ENCODE measurements at places on chromosomes 7 and 10. TPM values are rescaled to one million over a fixed set of nuclear protein-coding genes. Genes with fewer than 3 reads are reported as not detected.
A peak's percentile ranks its signal among the peaks of the same experiment; 100 is the strongest.

GRCh38 chr10:3624367-3624766 is 160.6 kb downstream of the KLF6 start:
- DNase-seq = no peak

GRCh38 chr10:130072247-130072646 is 38.4 kb downstream of the C10orf143 start:
- DNase-seq = no peak

- no peak for DNase-seq
Measured at GRCh38 chr7:145212050-145212449, 376.2 kb upstream of the TPK1 start.

OR2A12 gene
- total RNA-seq = not detected

VIPR2 gene
- total RNA-seq = 0.41 TPM

- DNase-seq = peak; percentile 58
Measured at GRCh38 chr7:150410680-150411346, 31.7 kb downstream of the ZNF775 start.

DNA sequence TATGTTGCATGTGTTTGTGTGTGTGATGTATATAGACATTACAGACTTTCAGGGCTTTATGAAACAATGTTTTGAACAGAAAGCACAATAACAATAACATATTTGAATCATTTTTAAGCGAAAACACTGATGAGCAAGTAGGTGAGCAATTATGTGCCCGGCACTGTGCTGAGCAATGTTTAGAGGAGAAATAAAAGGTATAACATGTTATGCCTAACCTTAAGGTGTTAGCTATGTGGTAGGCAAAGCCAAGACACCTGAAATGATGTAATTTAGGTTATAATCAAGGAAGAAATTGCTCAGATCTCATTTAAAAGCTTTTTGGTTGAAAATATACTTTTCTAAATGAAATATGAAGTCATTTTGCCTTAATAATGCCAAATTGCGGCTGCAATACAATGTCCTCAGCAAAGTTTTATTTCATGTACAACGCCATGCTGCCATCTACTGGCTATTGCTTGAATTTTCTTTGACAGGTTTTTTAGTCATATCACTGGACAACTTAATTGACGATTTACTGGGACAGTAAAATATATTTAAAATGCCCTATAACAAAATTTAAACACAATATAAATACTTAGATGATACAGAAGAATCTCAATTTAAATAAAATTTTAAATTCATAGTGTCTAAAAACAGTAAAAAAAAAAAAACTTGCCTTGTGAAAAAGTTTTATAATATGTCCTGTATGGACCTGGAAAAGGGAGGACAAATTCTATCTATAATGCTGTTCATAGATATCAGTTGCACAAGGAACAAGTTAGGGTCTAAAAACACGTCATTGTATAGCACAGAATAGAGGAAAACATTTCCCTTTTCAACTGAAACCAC is 131.1 kb upstream of the CDK1 start:
- no peak for DNase-seq

DNA sequence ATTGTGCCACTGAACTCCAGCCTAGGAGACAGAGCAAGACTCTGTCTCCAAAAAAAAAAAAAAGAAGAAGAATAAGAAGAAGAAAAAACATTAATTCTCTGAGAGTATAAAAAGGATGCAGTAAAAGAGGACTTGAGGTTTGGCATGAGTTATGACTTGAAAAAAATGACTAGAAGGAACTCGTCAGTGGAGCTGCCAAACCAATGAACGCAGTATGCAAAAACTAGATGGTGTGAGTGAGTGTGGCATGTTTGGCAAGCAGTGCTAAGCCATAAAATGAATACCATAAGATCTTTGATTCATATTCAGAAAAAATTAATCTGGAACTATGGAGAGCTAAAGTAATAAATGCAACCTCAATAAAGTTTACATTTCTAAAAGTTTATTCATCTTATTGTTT is 68.6 kb upstream of the MEOX2 start:
- DNase-seq = no peak

- DNase-seq = no peak
Measured at GRCh38 chr7:128112781-128113221, 81.6 kb upstream of the LRRC4 start.

GRCh38 chr7:12610899-12611298 is 40.4 kb downstream of the SCIN start:
- DNase-seq = no peak

GRCh38 chr7:24283897-24284698 is at the start of gene NPY:
Gene NPY, plus strand, starts transcription at chr7:24284190. Its CDS starts 1,051 bp downstream, at chr7:24285241.
- no peak for DNase-seq

PTF1A gene
- 0.41 TPM for total RNA-seq

DEPP1 gene
- 4.1 TPM for total RNA-seq

LIPF gene
- total RNA-seq = not detected

- no peak for DNase-seq
Measured at GRCh38 chr10:20622531-20623211, 274.4 kb downstream of the NEBL start.

- DNase-seq = no peak
Measured at GRCh38 chr7:111697771-111698170, 135.5 kb upstream of the IMMP2L start.

DNA sequence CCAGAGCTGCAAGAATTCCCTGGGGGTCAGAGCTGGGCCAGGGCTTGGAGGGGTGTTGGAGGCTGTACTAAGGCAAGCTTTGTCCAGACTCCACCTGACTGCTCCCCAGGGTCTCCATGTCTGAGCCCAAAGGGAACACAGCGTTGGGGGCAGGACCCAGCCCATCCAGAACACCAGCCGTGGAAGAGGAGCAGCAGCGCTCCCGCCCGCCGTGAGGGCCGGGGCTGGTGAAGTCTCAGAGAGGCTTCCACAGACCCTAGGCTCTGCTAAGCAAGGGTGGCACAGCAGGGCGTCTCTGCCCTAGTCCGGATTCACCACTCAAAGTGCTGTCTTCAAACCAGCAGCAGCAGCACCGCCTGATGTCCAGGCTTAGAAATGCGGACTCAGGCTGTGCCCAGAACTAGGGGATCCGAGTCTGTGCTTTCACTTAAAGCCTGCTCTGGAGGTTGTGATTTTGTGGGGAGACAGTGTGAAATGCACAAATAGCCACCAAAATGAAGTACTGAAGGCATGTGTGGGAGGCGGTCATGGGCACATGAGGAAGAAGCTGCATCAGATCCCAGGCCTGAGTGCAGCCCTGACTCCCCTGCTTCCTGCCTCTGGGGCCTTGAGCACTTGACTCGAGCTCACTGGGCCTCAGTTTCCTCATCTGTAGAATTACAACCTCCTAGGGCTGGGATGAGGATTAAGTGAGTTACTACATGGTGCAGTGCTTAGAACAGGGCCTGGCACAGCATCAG is 16.6 kb upstream of the AQP1 start:
- no peak for DNase-seq

DNA sequence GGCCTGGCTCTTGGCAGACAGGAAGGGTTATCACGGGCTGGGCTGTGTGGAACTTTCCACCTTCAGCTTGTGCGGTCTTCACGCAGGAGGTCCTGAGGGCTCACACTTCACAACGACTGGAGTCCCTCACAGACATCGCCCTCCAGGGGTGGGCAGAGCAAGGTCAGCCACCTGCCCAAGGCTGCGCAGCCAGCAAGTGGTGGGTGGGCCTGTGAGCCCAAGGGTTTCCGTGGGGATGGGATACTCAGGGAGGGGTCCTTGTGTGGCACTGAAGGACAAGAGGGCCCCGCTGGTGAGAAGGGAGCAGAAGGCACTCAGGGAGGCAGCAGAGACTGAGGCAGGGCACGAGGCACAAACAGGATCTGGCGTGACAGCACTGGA is 22.0 kb downstream of the PDIA4 start:
- DNase-seq = no peak

XRCC2 gene
- 2.9 TPM for total RNA-seq

GRCh38 chr7:101891936-101892640 is 74.7 kb downstream of the CUX1 start:
- no peak for DNase-seq

DNA sequence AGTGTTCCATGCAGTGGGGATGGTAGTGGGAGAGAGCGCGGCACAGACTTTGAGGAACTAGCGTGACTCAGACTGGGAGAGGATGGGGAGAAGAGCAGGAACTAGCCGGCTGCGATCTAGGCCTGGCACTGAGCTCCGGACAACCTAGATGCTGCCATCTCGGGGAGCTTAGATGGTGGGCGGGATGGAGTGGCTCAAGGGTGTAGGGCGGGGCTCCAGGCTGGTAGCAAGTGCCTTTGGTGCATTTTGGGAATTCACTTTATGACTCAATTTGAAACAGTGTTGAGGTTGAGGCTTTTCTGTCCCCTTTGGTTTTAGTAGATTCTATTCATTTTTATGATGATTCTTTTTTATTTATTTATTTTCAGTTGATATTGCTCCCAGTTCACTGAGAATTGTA is 185.3 kb upstream of the GPR26 start:
- DNase-seq = no peak

DNA sequence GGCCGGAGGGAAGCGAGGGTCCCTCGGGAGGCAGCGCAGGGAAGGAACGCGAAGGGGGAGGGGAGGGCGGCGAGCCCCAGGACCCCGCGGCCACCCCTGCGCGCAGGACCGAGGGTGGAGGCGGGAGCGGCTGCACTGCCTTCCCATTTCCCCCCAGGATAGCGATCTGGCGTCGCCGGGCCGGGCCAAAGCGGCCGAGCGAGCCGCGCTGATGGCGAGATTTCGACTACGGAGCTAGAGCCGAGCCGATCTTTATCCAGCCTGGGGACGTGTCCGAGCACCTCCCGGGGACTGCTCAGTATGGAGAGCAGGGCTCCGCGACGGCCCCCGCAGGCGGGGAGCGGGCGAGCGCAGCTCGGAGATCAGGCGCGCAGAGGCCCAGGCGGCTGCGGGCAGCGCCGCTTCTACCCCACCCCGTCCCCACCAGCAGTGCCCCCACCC is 590 bp upstream of the CRTAC1 start:
- peak; percentile 59 for DNase-seq

SLC35G1 gene
- total RNA-seq = 5.7 TPM

FGFBP3 gene
- 18.3 TPM for total RNA-seq

DNA sequence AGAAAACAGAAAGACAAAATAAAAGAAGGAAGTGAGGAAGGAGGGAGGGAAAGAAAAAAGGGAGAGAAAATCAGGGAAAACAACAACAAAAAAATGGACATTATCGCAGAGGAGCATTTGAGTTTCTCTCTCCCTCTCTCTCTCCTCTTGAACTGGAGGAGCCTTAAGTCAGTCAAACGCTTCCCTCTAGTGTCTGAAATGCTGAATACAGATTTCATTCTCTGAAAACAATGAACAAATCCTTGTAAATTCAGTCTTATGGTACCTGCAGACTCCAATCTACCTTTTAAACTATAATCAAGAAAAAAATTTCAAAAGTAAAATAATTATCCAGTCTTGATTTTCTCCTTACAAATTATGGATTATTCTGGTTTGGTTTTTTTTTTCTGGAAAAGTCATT is 89.2 kb upstream of the PFKP start:
- peak; percentile 22 for DNase-seq

WEE2 gene
- under 0.01 TPM for total RNA-seq

DNA sequence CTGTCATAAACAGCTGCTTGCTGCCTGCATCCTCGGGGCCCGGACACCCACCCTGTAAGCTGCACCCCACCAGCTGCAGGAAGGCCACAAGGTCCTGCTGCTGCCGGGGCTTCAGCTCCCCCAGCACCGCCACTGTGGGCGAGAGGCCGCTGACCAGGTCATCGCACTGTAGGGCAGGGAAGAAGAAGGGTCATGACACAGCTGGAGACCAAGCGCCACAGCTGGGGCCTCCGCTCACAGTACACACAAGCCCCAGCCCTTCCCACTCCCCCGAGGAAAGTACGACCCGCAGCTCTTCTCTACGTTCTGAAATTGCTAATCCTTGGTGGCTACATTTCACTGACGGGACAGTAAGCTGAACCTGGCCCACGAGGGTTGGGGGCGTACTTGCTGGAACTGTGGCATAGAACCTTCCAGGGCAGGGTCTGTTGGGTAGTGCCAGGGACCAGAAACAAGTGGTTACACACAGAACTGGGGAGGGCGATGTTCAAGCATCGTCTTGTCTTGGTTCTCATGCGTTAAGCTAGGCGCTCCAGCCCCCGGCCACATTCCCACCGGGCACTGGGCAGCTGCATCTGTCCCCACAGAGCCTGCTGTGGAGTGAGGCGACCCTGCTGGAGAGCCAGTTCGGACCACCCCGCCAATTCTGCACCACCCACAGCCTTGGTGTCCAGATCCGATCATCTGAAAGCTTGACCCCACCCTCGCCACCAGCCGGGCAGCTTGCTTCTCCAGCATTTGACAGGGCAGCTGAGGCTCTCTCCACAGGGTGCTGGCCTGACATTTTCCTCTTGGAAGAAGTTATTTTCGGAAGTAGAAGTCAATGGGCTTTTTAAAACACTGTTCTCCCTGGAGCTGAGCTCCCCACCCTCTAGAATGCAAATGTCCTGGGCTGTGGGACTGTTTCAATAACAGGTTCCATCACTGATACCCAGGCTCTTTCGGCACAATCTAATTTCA is 50.8 kb downstream of the GSDME start:
- DNase-seq = no peak

DNA sequence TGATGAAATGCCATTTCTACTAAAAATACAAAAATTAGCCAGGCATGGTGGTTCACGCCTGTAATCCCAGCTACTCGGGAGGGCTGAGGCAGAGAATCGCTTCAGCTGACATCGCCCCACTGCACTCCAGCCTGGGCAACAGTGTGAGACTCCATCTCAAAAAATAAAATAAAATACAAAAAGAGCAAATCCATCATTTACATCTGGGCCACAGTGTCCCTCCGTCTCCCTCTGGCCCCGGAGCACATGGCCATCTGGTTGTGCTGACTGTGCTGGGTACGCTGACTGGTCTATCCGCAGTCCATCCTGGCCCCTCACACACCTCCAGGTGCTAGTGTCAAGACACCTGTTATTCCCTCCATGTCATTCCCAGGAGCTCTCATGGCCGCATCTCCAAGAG is 42.1 kb downstream of the KCNH2 start:
- no peak for DNase-seq

DNA sequence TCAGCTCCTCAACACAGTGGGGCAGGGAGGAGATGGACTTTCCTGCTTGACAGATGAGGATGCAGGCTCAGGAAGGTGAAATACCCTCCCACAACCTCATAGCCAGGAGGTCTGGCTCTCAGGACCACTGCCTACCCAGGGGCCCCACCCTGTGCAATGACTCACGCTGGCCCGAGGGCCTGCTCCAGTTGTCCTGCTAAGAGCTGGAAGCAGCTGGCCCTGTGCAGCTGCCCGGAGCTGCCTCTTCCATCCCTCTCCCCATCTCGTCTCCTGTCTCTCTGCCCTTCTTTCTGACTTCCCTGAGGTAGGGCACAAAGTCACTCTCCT is 123.9 kb downstream of the ZMIZ1 start:
- DNase-seq = no peak

GRCh38 chr10:122986335-122986734 is 6.1 kb downstream of the PSTK start:
- no peak for DNase-seq

- DNase-seq = no peak
Measured at GRCh38 chr10:129941199-129942018, 22.7 kb downstream of the EBF3 start.

DNA sequence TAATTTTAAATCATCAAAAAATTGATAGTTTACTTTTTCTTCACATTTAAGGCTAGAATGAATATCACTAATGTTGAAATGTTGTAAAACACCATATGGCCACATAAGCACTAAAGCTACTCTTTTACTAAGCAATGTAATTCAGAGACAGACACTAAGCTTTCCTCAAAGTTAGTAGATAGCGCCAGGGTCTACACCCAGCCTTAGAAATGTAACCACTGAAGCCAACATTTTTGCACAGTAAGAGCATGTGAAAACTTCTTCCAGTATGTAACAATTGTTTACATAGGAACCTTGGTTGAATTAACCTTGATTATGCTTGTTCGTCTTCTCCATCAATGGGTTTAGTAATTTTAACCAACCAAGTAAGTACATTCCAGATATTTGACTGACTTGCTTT is 28.4 kb upstream of the PRKG1 start:
- DNase-seq = no peak
